T-helper 17 cell (primary cell): ENCODE measurements at places on chromosomes 5 and 9.
A peak's percentile ranks its signal among the peaks of the same experiment; 100 is the strongest.

- no peak for DNase-seq
- no peak overlapping the region for H3K4me3 ChIP-seq
- H3K36me3 ChIP-seq, result no peaks in the 10 kb centered on the region
- H3K27me3 ChIP-seq, result peaks cover 32% of the 10 kb centered on the region
Observed at GRCh38 chr9:87554171-87554910, 56.7 kb downstream of the DAPK1 start.

DNA sequence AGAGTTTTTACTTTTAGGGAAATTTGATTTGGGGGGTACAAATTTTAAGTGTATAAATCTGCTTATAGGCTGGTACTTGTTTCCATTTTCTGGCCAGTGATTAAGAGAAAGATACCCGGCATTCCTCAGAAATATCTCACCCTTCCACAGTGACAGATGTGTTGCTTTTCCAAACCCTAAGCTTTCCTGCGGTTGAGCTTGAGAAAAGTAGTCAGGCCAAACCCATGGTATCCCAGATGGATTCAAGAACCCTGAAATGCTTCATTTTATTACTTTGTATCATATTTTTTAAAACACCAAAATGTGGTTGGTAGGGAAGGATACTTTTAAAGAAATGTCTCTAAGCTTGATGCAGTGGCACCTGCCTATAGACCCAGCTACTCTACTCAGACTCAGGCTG, 23.5 kb downstream of the SPTAN1 start:
- H3K27ac ChIP-seq, result no peak overlapping the region
- no peaks in the 10 kb centered on the region for H3K27me3 ChIP-seq
- H3K4me3 ChIP-seq, result no peak overlapping the region
- peaks cover 10% of the 10 kb centered on the region for H3K4me1 ChIP-seq
- H3K36me3 ChIP-seq, result peaks cover 9% of the 10 kb centered on the region

- DNase-seq, result no peak
- no peak overlapping the region for H3K27ac ChIP-seq
- no peak overlapping the region for H3K4me3 ChIP-seq
Observed at GRCh38 chr5:73218552-73219171, 45.7 kb downstream of the TMEM174 start.

DNA sequence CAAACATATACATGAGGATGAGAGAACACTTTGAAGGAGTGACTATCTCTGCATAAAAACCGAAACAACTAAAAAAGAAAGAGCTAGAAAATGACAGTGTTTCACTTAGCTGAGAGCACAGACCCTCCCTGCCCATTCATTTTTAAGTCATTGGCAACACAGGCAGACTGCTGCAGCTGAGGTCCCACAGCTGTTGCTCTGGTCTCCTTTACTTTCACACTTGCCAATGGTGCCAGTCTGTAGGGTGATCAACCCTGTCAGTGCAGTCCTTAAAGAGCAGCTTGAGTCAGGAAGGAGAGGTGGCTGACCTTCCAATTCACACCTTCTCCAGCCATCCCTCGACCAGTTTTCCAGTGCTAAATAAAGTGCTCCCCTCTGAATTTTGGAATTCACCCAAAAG, 508.3 kb upstream of the CCNG1 start:
- no peak for DNase-seq
- no peaks in the 10 kb centered on the region for H3K27me3 ChIP-seq
- H3K36me3 ChIP-seq, result no peaks in the 10 kb centered on the region

DNA sequence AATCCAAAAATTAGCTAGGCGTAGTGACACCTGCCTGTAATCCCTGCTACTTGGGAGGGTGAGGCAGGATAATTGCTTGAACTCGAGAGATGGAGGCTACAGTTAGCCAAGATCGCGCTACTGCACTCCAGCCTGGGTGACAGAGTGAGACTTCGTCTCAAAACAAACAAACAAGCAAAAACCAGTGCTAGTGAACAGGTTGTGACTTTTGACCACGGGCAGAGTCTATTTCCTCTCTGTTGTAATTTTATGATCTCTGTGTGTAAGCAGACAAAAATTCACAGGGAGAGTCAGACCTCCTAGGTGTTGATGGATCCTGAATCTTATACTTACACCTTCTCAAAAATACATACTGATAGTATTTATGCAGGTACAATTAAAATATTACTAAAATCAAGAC, 65.8 kb downstream of the SPEF2 start:
- DNase-seq, result no peak
- H3K27me3 ChIP-seq, result no peaks in the 10 kb centered on the region
- H3K27ac ChIP-seq, result no peak overlapping the region
- peaks cover 9% of the 10 kb centered on the region for H3K4me1 ChIP-seq
- no peaks in the 10 kb centered on the region for H3K36me3 ChIP-seq

GRCh38 chr9:130897848-130898551, 1.4 kb upstream of the QRFP start:
- no peak overlapping the region for H3K4me3 ChIP-seq
- DNase-seq, result no peak
- H3K27ac ChIP-seq, result no peak overlapping the region
- peaks cover 9% of the 10 kb centered on the region for H3K27me3 ChIP-seq
- no peaks in the 10 kb centered on the region for H3K36me3 ChIP-seq

DNA sequence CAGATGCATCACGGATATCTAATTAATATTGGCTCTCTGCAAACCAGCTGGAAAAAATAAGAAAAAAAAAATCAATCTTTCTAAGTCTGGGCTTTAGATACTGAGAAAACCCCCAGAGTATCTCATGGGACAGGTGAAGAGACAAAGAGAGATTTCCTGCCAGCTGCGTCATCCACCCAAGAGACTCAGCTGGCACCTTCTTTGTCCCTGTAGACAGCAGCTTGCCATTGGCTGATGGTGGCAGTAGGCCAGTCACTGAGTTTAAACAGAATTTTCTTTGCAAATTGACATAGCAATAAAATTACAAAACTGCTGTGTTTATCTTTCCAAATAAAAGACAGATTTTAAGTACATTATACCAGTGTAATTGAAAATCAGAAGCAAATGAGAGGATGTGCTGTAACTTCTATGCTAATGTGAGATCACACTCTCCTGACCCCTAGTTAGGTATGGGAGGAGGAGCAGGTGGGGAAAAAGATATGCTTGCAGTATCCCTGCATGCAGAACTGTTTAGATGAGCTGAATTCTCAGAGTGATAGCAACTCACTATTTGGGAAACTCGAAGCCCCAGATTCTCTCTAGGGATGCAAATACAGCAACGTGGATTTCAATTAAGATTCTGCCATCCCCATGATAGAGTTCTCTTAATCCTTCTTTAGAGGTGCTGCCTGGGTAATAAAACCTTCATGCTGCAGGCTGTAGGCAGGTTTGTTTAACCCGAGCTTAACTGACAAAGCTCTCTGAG, 72.2 kb downstream of the NMUR2 start:
- no peaks in the 10 kb centered on the region for H3K36me3 ChIP-seq
- peaks cover 12% of the 10 kb centered on the region for H3K27me3 ChIP-seq
- H3K4me1 ChIP-seq, result no peaks in the 10 kb centered on the region

GRCh38 chr5:53418826-53419658, 61.4 kb upstream of the FST start:
- H3K36me3 ChIP-seq, result no peaks in the 10 kb centered on the region
- no peak overlapping the region for H3K4me3 ChIP-seq
- H3K4me1 ChIP-seq, result peaks cover 3% of the 10 kb centered on the region
- peaks cover 30% of the 10 kb centered on the region for H3K27me3 ChIP-seq
- H3K27ac ChIP-seq, result no peak overlapping the region

DNA sequence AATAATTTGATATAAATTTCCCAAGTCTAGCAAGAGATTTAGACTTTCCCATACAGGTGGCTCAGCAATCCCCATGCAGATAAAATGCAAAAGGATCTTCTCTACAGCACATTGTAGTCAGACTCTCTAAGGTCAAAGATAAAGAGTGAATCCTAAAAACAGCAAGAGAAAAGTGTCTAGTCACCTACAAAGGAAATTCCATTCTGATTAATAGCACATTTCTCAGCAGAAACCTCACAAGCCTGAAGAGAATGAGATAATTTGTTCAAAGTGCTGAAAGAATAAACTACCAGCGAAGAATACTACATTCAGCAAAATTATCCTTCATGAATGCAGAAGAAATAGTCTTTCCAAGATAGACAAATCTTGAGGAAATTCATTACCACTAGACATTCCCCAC, 493.3 kb downstream of the PRELID2 start:
- DNase-seq, result no peak
- no peak overlapping the region for H3K4me3 ChIP-seq
- H3K27ac ChIP-seq, result no peak overlapping the region
- H3K36me3 ChIP-seq, result no peaks in the 10 kb centered on the region
- no peaks in the 10 kb centered on the region for H3K27me3 ChIP-seq

DNA sequence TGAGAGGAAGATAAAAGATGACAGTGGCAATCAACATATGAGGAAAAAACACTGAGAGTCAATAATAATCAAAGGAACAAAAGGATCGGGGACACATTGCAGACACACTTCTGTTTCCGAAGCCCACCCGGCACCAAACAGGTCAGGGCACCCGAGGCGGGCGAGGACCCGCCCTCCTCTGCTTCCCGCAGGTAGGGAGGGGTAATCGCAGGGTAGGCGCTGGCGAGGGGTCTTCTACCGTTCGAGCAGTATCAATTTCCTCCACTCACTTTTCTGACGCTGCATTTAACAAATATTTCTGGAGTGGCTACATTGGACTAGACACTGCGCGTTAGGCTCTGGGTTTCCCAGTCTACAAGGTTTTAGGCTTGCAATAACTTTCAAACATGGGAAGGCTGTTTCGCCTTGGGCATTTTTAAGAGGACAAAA, 1.3 kb downstream of the TXN start:
- H3K27ac ChIP-seq, result peak overlapping the region; percentile 94
- H3K4me1 ChIP-seq, result peaks cover 46% of the 10 kb centered on the region
- H3K36me3 ChIP-seq, result peaks cover 2% of the 10 kb centered on the region
- no peaks in the 10 kb centered on the region for H3K27me3 ChIP-seq

GRCh38 chr5:17808566-17808965, 174.3 kb downstream of the TAF11L14 start:
- DNase-seq, result no peak
- no peak overlapping the region for H3K4me3 ChIP-seq
- H3K36me3 ChIP-seq, result no peaks in the 10 kb centered on the region
- H3K4me1 ChIP-seq, result no peaks in the 10 kb centered on the region
- no peaks in the 10 kb centered on the region for H3K27me3 ChIP-seq
- H3K27ac ChIP-seq, result no peak overlapping the region

DNA sequence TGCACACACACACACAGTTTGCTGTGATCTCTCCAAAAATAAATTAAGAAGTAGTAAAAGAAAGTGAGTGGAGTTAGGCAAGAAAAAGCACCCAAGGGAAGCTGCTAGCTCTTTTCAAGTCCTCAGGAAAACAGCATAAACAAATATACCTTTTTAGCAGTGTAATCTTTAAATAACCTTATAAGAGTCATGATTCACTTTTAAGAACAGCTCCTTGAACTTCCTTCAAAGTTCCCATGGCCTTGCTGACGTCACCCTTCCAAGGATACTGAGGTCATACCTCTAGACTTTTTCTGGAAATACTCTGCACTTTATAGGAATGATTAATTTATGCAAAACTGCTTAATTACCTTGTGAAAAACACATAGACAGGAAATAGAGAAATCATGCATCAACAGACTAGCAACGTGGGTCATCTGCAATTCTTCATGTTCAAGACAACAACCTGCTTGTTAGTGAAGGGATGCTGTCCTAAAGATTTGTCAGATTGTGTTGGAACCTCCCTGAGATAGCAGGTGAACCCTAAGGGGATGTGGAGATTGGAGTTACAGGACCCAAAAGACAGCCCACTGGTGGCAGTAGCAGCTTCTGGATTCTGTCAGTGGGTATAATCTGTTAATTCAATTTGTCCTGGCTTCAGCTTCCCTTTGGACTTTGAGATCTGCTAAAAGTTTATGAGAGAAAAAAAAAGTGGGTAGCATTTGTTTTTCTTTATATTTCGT, 229.0 kb downstream of the ELAVL2 start:
- H3K4me3 ChIP-seq, result no peak overlapping the region
- no peaks in the 10 kb centered on the region for H3K27me3 ChIP-seq
- no peaks in the 10 kb centered on the region for H3K4me1 ChIP-seq
- DNase-seq, result no peak

DNA sequence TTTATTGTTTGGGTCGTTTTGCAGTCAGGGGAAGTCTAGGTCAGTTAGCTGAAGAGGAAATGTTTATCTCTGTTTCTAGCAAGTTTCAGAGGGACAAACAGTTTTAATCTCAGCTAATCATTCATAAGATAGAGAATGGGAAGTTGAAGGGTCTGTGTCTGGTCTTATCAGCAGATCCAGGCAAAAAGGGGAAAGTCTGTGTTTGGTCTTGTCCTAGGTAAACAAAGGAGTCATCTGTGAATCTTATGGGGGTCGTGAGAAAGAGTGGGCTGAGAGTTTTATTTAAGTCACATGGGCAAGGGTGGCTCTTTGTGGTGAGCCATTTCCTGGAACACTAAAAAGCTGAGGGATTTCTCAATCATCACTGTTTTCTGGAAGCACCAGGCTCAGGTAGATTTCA, 5.6 kb upstream of the SNCAIP start:
- peaks cover 2% of the 10 kb centered on the region for H3K36me3 ChIP-seq
- peaks cover 22% of the 10 kb centered on the region for H3K27me3 ChIP-seq
- no peaks in the 10 kb centered on the region for H3K4me1 ChIP-seq
- no peak overlapping the region for H3K4me3 ChIP-seq
- DNase-seq, result no peak

- H3K27ac ChIP-seq, result no peak overlapping the region
- no peak overlapping the region for H3K4me3 ChIP-seq
- no peak for DNase-seq
- no peaks in the 10 kb centered on the region for H3K4me1 ChIP-seq
- H3K27me3 ChIP-seq, result no peaks in the 10 kb centered on the region
Observed at GRCh38 chr5:17255471-17256021, 38.1 kb downstream of the BASP1 start.

DNA sequence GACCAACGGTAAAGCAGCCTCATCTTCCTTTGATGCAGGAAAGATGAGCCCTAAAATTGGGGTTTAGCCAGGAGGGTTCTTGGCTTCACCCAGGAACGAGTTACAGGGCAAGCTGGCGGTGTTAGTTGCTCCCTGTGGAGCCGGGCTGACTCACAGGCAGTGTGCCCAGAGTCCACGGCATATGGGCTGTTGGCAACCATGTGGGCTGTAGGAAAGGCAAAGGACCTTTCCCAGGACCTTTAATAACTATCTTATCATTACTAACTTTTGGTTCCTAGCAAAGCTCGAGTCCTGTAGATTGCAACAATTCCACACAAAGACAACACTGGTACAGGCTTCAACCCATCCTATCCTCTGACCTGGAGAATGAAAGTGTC, 29.8 kb upstream of the CLPTM1L start:
- no peaks in the 10 kb centered on the region for H3K27me3 ChIP-seq
- H3K27ac ChIP-seq, result no peak overlapping the region
- H3K4me1 ChIP-seq, result peaks cover 3% of the 10 kb centered on the region
- no peak overlapping the region for H3K4me3 ChIP-seq
- DNase-seq, result no peak

DNA sequence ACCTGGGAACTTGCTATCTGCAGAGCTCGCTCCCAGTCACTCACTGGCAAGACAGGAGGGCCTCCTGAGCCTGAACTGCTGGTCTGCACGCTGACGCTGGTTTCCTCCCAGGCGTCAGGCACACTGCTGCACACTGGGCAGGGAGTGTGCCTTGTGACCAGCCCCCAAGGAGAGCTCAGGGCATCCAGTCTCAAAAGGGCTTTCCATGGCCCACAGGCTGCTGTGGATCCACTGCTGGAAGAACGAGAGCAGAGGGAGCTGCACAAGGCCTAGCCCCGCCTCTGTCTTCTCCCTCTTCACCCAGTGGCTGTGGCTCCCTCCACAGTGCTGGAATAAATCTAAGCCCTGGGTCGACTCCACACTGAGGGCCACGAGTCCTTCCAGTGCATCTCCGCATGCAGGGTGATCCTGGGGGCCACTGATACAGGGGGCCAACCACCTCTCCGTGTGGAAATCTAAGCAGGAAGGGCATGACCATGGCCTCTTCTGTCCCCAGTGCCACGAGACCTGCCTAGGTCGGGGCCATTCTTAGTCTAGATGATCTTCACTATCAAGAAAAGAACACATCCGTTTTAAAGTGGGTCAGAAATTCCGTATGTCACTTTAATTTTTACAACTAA, 93.6 kb downstream of the CAMSAP1 start:
- peaks cover 8% of the 10 kb centered on the region for H3K36me3 ChIP-seq
- H3K27ac ChIP-seq, result no peak overlapping the region
- H3K4me1 ChIP-seq, result peaks cover 6% of the 10 kb centered on the region
- no peak for DNase-seq
- no peak overlapping the region for H3K4me3 ChIP-seq
- H3K27me3 ChIP-seq, result no peaks in the 10 kb centered on the region
